ENCODE measurements at places on chromosomes 16 and 17.

GRCh38 chr17:40461732-40462342, 18.6 kb downstream of the IGFBP4 start:
- no peak overlapping the region for H3K27ac ChIP-seq
- no peak for DNase-seq
- no peaks in the 10 kb centered on the region for H3K36me3 ChIP-seq
- peaks cover 2% of the 10 kb centered on the region for H3K4me1 ChIP-seq
- H3K27me3 ChIP-seq = no peaks in the 10 kb centered on the region
- H3K4me3 ChIP-seq = no peak overlapping the region

DNA sequence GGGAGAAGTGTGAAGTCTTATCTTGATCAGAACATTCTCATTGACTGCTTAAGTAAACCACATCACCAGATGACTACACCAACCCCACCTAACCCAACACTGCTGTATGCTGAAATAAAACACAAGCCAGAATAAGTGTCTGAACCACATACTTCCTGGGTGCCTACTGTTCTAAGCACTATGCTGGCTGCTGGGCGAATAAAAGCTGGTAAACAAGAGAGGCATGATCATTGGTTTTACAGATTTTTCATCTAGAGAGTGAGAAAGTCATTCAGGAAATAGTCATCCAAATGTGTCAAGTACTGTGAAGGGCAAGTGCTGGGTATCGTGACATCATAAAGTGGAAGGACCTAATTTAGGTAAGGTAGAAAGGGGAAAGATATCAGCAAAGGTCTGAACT, 199.0 kb upstream of the SOX9 start:
- no peaks in the 10 kb centered on the region for H3K36me3 ChIP-seq
- H3K27ac ChIP-seq = no peak overlapping the region
- no peak overlapping the region for H3K4me3 ChIP-seq
- no peak for DNase-seq
- no peaks in the 10 kb centered on the region for H3K27me3 ChIP-seq

GRCh38 chr17:37068266-37068665, 119.5 kb downstream of the AATF start:
- no peaks in the 10 kb centered on the region for H3K4me1 ChIP-seq
- no peak overlapping the region for H3K27ac ChIP-seq
- H3K36me3 ChIP-seq = no peaks in the 10 kb centered on the region
- no peak overlapping the region for H3K4me3 ChIP-seq
- H3K27me3 ChIP-seq = peaks cover 7% of the 10 kb centered on the region

GRCh38 chr17:71412803-71413202, 708.0 kb upstream of the SOX9 start:
- DNase-seq = no peak
- H3K36me3 ChIP-seq = no peaks in the 10 kb centered on the region
- H3K27me3 ChIP-seq = no peaks in the 10 kb centered on the region

DNA sequence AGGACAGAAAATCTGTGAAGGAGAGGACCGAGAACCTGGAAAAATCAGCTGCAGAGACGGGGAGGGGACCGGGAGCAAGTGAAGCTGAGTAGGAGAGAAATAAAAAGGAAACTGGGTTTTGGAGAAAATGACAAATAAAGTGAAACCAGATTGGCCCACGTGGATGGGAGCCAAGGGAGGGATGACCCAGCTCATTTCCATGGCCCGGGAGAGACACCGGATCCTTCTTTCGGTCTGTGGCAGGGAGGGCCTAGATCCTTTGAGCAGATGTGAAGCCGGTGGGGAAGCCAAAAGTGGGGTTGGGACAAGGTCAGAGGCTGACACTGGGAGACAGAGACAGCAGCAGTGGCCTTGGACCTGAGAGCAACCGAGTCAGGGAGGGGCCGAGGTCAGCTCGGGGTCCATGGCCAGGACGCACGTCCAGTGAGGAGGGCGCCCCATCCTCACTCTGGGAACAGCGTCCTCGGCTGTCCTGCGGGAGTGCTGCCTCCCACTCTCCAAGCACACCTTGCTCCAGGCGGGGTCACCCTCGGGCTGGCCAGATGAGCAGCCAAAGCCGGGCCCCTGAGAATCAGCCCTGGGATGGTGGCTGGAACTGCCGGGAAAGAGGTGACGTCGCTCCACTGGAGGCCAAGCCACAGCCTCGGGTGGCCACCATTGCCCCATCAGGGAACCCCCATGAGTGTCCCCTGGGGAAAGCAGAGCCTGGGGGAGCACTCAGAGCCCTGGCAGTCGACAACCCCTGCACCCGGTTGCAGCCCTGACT, 50.8 kb upstream of the CDR2 start:
- no peaks in the 10 kb centered on the region for H3K27me3 ChIP-seq
- H3K36me3 ChIP-seq = no peaks in the 10 kb centered on the region
- H3K4me3 ChIP-seq = no peak overlapping the region
- H3K4me1 ChIP-seq = no peaks in the 10 kb centered on the region

GRCh38 chr17:74001145-74001544, 202.3 kb upstream of the RPL38 start:
- no peak for DNase-seq
- H3K27ac ChIP-seq = no peak overlapping the region
- peaks cover 4% of the 10 kb centered on the region for H3K4me1 ChIP-seq
- no peaks in the 10 kb centered on the region for H3K36me3 ChIP-seq
- peaks cover 18% of the 10 kb centered on the region for H3K27me3 ChIP-seq

All from naive thymus-derived CD8-positive, alpha-beta T cell (primary cell).